ENCODE measurements at places on chromosomes 2 and 18.

DNA sequence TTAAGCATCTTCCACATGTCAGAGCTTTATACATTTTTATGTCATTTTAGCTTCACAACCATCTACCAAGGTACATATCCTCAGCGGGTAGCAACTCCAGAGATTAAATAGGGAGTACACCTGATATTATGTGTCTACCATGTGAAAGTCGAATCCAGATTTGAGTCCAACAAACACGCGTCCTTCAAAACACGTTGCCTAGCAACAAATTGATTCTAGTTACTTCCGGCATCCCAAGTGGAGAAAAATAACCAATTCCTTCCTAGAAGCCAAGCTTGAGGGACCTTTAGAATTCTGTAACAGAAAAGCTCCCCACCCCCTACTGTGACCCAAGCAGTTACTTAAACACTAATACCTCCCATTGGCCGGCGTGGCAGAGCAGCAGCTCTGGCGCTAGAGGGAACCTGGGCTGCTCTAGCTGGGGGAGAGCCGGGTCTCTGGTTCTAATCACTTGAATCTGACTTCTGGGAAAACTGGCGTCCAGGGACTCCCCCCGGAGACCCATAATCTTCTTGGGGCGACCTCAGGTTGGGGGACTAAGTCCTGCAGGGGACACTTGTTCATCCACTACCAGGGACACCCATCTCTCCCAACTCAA is at the start of gene ERICH2:
Gene ERICH2, plus strand, starts transcription at position 371 of the 598 bp plus-strand sequence. CDS start 304 bp downstream, outside the sequence.
- peak; percentile 43 for DNase-seq

- DNase-seq = no peak
Measured at GRCh38 chr2:32453242-32454062, 96.6 kb downstream of the BIRC6 start.

DNA sequence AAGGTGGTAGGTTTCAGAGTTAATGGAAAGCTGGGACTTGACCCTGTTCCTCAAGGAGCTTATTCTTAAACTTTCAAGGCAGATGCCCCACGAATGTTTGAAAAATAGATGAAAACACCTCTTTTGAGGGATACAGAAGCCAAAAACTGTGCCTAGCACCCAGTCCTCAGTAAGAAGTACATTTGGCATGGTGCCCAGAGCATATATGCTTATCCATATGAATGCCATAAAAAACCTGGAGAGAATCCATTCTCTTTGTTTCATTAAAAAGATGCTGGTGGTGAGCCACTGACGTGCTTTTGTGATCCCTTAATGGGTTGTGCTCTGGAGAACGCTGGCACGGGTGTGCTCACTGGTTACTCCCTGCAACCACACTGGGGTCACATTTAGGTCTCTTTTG is 69.0 kb downstream of the IL1R2 start:
- no peak for DNase-seq

- no peak for DNase-seq
Measured at GRCh38 chr2:128315829-128316776, 2.6 kb downstream of the HS6ST1 start.

DNA sequence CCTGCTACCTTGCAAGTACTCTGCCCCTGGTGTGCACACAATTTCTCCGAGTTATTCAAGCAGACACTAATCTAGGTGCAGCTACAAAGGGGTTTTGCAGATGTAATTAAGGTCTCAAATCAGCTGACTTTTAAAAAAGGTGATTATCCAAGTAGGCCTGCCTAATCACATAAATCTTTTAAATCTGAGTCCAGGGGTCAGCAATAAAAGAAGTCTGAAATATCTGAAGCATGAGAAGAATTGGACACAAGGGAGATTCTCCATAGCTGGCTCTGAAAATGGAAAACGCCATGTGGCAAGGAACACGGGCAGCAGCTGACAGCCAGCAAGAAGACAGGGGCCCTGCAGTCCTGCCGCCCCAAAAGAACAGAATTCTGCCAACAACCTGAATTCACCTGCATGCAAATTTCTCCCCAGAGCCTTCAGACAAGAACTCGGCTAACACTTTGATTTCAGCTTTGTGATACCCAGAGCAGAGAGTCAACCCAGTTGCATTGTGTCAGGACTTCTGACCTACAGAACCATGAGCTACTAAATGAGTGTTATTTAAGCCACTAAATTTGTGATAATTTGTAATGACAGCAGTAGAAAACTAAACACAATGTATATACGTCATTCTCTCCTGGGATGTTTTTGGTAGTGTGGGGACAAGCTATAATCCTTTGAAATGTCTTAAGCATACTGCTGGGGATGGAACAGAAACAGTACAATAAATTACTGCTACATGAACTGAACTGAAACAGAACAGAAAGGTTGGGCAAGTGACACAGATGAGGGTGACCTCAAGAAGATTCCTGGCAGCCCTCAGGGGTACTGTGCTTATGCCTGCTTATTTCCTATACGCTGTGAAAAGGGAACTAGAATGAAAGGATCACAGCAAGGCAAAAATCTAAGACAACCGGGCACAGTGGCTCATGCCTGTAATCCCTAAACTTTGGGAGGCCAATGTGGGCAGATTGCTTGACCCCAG is 3.2 kb downstream of the INO80C start:
- peak; percentile 75 for DNase-seq

GRCh38 chr2:13660231-13660630 is 943.5 kb downstream of the TRIB2 start:
- DNase-seq = no peak

DNA sequence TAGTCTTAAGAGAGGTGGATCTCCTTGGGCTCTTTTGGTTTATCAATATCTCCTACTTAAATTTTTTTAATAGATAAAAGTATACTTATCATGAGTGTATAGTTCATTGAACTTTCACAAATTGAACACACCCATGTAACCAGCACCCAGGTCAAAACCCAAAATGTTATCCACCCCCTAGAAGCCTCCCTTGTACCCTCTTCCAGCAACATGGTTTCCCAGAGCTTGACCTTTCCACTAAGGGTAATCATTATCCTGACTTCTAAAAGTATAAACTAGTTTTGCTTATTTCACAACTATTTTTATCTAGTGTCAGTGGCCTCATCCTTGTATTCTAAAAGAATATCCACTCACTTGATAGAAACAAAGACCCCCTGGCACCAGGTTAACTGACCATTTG is 106.8 kb downstream of the MDH1 start:
- no peak for DNase-seq

DNA sequence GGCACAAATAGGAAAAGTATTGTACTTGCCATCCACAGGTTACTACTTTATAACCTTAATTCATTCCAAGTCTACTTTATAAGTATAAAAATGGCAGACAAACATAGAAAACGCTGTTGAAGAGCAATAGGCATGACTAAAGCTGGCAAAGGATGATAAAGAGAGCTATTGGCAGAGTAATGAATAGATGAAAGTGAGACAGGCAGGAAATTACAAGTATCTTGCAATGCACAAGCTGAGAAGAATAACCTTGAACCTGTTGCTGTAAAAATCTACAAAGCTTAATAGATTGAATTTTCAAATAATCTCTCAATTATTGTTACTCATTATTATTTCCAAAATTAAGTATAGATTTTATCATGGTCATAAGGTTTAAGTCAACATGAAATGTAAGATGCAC is 8.8 kb downstream of the PELI1 start:
- DNase-seq = no peak

DNA sequence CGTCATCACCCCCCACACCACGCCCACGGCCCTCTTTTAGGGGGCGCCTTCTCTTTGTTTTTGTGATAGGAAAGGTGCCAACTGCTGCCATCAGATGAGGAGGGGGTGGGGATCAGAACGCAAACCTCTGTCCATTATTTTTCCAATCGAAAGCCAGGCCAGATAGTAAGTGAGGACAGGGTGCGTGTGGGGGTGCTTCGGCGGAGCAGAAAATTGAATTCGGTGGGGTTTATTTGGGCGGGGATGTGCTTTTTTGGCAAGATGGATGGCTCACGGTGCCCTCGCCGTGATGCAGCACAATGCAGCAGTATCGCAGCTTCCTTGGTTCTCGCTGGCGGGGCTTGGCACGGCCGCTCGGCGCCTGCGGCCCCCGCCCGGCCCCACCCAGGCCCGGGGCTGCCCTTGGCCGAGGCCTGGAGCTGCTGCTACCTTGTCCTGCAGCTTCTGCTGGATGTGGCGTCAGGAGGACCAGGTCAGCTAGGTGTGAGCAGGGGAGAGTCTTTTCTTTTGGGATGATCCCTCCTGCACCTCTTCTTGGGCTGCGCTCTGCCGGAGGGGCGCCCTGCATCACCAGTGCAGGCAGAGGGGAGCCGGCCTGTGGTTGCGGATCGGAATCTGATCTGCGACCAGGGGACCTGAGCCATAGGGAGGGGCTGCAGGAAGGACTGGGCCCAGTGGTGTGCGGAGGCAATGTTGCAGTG is 1.3 kb downstream of the SPTBN1 start:
- DNase-seq = peak; percentile 68

DNA sequence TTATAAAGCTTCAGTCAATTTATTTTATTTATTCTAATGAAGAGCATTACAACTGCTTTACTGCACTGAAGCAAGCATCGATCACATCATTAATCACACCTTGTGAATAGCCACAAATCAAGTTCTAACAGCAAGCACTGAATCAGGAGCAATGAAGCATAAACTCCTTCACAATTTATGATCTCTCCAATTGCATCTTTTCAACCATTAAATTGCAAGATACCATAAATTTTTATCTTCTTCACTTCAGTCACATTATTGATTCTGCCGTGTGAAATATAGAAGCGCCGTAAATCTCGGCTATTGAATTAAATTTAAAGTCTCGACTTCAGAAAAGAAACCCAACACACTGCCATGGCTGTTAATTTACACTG is 298.7 kb downstream of the CDCA7 start:
- DNase-seq = no peak

DNA sequence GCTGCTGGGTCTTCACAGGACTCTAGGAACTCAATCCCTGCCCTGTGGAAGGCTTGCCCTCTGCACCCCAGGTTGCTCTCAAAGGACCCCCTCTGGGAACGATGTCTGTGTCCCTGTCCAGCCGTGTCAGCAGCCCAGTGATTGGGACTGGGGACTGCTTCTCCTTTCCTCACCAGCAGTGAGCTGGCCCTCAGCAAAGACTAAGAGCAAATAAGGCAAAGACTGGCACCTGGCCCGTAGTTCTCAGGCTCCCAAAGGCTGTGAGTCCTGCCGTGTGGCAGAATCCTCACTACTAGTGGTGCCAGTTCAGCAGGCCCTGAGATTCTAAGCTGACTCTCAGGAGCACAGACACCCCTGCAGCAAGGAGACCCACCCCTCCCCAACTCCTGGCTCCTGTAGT is 47.8 kb downstream of the TMEM163 start:
- no peak for DNase-seq

GRCh38 chr2:172702451-172702850 is 33.2 kb upstream of the RAPGEF4 start:
- DNase-seq = no peak

GRCh38 chr18:11269257-11269656 is 119.9 kb upstream of the PIEZO2 start:
- no peak for DNase-seq

DNA sequence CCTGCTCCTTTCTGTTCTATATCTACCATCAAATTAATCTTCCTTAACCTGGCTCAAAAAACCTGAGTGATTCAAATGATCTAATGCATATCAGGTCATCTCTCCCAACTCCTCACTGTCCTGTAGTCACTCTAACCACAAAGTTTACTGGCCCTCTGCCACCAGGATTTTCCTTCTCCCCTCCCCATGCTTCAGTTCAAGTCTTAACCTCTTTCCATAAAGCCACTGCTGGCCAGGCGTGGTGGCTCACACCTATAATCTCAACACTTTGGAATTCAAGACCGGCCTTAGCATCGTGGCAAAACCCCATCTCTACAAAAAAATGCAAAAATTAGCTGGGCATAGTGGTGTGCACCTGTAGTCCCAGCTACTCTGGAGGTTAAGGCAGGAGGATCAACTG is 7.5 kb upstream of the SP3 start:
- DNase-seq = no peak

DNA sequence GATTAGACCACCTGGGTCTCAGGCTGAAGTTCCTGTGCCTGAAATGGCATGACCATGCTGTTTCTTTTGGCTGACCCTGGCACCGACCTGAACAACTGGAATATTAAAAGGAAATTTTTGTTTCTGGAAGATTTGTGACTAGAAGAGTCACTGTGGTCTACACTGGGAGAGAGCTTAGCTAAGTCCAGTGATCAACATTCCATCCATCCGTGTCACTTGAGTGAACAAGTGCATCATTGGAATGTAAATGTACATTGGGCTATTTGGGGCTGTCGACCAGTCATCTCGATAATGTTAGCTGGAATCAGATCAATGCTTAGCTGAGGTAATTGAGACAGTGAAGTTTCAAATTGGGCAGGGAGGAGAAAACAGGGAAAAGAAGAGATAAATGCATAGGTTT is 95.4 kb upstream of the CCDC85A start:
- no peak for DNase-seq

DNA sequence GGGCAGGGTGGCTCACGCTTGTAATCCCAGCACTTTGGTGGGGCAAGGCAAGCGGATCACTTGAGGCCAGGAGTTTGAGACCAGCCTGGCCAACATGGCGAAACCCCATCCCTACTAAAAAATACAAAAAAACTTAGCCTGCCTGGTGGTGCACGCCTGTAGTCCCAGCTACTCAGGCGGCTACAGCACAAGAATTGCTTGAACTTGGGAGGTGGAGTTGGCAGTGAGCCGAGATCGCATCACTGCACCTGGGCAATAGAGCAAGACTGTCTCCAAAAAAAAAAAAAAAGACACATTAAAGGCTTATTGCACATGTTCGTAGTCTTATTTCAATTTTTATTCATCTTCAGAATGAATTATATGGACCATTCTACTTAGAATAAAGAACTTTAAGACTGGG is 110.2 kb downstream of the BMPR2 start:
- DNase-seq = no peak

GRCh38 chr2:44813165-44813564 is 128.3 kb upstream of the SIX3 start:
- DNase-seq = no peak

DNA sequence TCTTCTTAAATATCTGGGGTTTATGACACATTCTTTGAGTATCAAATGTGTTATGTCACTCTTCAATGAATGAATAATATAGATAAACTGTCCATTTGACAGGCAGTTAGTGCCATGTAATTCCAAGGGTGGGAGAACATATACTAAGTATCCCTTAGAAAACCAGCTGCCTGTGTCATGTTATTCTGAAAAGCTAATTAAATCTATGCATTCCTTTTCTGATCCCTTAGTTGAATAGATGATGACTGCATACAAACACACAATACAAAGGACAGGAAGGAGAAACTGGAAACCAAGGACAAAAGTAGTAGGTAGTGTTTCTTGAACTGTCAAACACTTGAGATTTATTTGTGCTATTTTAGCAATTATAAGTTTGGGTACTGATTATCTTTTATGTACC is 8.3 kb downstream of the ARHGAP28 start:
- no peak for DNase-seq

GRCh38 chr2:30191819-30192271 is 39.5 kb upstream of the LBH start:
- DNase-seq = no peak

Measured in NCI-H526 treated with DMSO at 0.1 percent for 48 hours (cell line).